Heart right ventricle (tissue), 16 donors: ENCODE measurements at places on chromosomes 16 and 17. TPM values are rescaled to one million over a fixed set of nuclear protein-coding genes. Genes with fewer than 3 reads are reported as not detected.

Gene KRTAP4-9
- not detected for total RNA-seq

GRCh38 chr17:83012868-83013778 is 66.3 kb upstream of the METRNL start:
- no peak for DNase-seq

- DNase-seq, result no peak
Measured at GRCh38 chr17:80855196-80855947, 136.3 kb upstream of the CHMP6 start.

- DNase-seq, result no peak
Measured at GRCh38 chr16:53087101-53087500, 32.3 kb downstream of the CHD9 start.

- DNase-seq, result no peak
Measured at GRCh38 chr16:88130681-88131080, 179.4 kb downstream of the BANP start.

Gene MRPL28
- total RNA-seq, result 73.8 TPM
